Neural crest cell (in vitro differentiated cells): ENCODE measurements at places on chromosomes 2 and 18.

- H3K27ac ChIP-seq: no peak overlapping the region
- no peak overlapping the region for H3K4me3 ChIP-seq
- H3K27me3 ChIP-seq: no peaks in the 10 kb centered on the region
- no peak for DNase-seq
These were observed 12.6 kb upstream of the KDSR start for GRCh38 chr18:63379639-63379962.

DNA sequence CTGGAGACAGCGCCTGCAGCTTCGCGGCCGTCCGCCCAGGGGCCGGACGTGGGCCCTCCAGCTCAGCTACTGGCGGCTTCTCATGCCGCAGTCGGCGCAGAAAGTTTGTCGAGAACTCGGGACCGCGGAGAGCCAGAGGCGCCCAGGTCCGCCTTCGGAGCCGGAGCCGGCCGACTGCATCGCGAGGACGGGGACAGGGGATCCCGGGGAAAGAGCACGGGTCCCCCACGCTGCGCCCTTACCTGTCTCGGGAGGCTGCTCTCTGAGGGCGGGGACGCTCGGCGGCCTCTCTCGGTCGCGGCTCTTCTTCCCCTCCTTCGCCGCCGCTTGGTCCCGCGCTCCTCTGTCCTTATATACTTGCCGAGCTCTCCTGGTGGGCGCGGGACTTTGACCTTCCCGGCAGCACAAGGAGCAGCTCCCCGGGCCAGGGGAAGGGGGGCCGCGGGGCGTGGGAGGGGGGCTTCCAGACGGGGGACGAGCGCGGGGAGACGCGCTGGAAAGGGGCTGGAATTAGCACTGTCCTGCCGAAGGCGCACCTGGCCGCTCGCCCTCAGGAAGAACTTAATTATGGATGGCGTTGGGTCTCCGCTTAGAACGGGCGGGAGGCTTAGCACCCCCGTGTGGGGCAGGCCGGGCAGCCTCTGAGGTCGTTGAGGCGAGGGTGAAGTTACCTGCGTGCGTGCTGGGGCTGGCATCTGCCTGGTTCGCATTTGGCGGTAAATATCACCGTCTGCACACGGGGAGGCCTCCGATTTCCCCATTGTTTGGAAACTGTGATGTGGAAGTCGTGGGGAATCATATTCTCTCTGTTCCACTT, at the start of gene POMC:
TSS of gene POMC (minus strand) at position 325 of the 817 bp plus-strand sequence. CDS start 3,808 bp downstream, outside the sequence.
- H3K27ac ChIP-seq: no peak within 1 kb of the TSS
- peaks cover 92% of the 10 kb centered on the region for H3K27me3 ChIP-seq
- no peaks in the 10 kb centered on the region for H3K36me3 ChIP-seq
- H3K4me3 ChIP-seq: peak within 1 kb of the TSS; percentile 72
- DNase-seq: peak; percentile 29

- peaks cover 23% of the 10 kb centered on the region for H3K4me1 ChIP-seq
- H3K27me3 ChIP-seq: no peaks in the 10 kb centered on the region
- H3K36me3 ChIP-seq: no peaks in the 10 kb centered on the region
- H3K27ac ChIP-seq: no peak overlapping the region
- no peak for DNase-seq
- H3K4me3 ChIP-seq: no peak overlapping the region
These were observed 600.1 kb upstream of the ZNF804A start for GRCh38 chr2:183998041-183998796.

GRCh38 chr2:226057365-226057764, 657.9 kb downstream of the NYAP2 start:
- no peak for DNase-seq

- no peak for DNase-seq
- peaks cover 5% of the 10 kb centered on the region for H3K4me1 ChIP-seq
- no peak overlapping the region for H3K27ac ChIP-seq
- no peak overlapping the region for H3K4me3 ChIP-seq
These were observed 30.1 kb downstream of the PTCD3 start for GRCh38 chr2:86136141-86136540.

DNA sequence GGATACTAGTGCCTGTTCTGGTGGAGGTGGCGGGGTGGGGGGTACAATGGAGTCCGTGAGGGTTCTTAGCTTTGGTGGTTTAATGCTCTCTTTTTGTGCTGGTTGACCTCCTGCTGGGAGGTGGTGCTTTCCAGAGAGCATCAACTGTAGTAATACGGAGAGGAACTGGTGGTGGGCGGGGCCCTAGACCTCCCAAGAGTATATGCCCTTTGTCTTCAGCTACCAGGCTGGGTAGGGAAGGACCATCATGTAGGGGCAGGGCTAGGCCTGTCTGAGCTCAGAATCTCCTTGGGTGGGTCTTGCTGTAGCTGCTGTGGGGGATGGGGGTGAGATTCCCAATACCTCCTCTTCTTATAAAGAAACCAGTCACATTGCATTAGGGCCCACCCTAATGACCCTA, 27.1 kb downstream of the CAMKMT start:
- no peak overlapping the region for H3K4me3 ChIP-seq
- DNase-seq: no peak
- H3K36me3 ChIP-seq: peaks cover 28% of the 10 kb centered on the region
- H3K4me1 ChIP-seq: no peaks in the 10 kb centered on the region

DNA sequence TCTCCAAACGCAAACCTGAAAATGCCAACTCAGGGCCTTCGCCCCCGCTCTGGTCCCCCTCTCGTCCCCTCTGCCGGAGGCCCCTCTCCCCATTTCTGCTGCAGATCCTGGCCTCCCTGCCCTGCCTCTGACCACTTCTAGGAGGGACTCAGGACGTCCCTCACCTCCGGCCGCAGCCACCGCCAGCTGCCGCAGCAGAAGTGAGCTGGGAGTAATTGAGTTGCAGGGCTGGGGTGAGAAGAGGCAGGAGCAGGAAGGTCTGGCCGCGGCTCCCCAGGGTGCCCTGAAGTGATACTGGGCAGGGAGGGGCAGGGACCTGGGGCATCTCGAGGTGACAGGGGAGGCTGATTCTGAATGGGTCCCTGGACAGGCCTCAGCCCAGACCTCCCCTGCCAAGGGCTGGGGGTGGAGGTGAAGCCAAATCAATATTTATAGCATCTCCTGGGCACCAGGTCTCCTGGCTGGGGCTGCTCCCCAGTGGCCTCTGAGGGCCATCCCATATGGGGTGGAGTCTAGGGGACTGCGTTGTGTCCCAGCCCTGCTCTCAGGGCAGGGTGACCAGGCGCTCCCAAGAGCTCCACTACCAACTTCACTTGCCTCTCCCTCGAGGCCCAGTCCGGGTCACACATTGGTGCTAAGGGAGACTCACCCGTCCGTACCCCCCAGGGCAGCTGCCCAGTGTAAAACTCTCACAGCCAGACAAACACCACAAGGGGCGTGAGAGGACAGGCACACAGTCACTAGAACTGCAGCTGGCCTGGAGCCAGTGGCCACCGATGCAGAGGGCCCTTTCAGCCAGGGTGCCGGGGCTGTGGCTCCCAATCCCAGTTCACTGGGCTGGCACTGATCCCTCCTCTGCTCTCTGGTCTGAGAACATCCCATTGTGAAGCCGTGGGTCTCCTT, 33.0 kb downstream of the KCNIP3 start:
- H3K4me1 ChIP-seq: no peaks in the 10 kb centered on the region
- H3K36me3 ChIP-seq: no peaks in the 10 kb centered on the region
- no peaks in the 10 kb centered on the region for H3K27me3 ChIP-seq
- H3K27ac ChIP-seq: no peak overlapping the region
- no peak overlapping the region for H3K4me3 ChIP-seq
- DNase-seq: no peak
